ENCODE measurements at places on chromosomes 2 and 18. TPM values are rescaled to one million over a fixed set of nuclear protein-coding genes. Genes with fewer than 3 reads are reported as not detected.

Gene LCT
- not detected for total RNA-seq

Gene MZT2B
- total RNA-seq = 521 TPM

DNA sequence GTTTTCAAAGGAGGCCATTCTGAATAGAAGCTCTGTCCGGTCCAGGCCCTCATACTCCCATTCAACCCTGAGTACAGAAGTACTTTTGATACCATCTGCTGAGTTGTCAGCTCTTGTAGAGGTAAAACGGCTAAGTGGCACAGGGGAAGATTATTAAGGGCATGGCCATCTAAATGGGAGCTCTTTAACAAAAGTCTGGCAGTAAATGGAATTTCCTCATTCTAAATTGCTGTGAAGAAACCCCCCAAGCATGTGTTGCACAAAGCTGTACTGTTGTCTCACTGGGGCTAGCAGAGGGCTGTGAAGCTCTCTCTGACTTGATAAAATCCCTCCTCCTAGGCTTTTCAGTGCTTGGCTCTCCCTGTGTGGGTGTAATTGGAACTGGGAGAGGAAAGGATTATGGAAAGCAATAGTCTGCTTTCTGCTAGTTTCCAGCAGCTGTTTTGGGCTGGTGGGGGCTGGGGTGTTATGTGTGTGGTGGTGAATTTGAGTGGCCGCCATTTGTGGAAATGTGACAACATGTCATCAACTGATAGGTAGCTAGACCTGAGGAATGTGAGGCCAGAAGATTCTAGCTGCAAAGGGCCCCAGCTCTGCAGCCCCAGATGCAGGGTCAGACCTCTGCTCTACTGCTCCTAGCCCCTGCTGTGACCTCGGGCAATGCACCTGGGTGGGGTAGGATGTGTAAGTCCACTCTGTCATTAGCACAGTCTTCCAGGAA lies 65.1 kb downstream of the MAP4K4 start:
- H3K36me3 ChIP-seq = no peaks in the 10 kb centered on the region
- no peaks in the 10 kb centered on the region for H3K27me3 ChIP-seq
- peak overlapping the region; percentile 51 for H3K27ac ChIP-seq
- peaks cover 49% of the 10 kb centered on the region for H3K4me1 ChIP-seq
- DNase-seq = no peak
- no peak overlapping the region for H3K4me3 ChIP-seq

GRCh38 chr18:49980896-49981295 lies 167.6 kb upstream of the ACAA2 start:
- H3K27me3 ChIP-seq = no peaks in the 10 kb centered on the region
- H3K4me3 ChIP-seq = no peak overlapping the region
- H3K4me1 ChIP-seq = no peaks in the 10 kb centered on the region
- H3K27ac ChIP-seq = no peak overlapping the region
- peaks cover 20% of the 10 kb centered on the region for H3K36me3 ChIP-seq

DNA sequence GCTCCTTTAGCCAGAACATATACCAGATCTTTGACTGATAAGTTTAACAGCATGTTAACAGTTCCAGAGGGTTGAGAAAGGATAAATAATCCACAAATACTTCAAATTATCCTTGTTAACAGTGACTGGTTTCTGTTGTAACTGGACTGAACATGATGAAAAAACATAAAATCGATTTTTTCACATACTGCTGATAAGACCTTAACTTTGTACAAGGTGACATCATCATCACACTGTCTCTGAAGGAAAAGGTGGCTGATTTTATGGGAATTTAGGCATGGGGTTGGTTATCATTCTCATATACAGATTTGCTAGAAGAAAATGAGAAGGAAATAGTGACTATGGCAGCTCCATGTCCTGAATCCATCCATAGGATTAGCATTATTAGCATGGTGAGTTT lies 36.1 kb downstream of the OTX1 start:
- H3K4me1 ChIP-seq = no peaks in the 10 kb centered on the region
- H3K4me3 ChIP-seq = no peak overlapping the region
- no peak overlapping the region for H3K27ac ChIP-seq
- no peaks in the 10 kb centered on the region for H3K27me3 ChIP-seq
- no peak for DNase-seq
- H3K36me3 ChIP-seq = no peaks in the 10 kb centered on the region

DNA sequence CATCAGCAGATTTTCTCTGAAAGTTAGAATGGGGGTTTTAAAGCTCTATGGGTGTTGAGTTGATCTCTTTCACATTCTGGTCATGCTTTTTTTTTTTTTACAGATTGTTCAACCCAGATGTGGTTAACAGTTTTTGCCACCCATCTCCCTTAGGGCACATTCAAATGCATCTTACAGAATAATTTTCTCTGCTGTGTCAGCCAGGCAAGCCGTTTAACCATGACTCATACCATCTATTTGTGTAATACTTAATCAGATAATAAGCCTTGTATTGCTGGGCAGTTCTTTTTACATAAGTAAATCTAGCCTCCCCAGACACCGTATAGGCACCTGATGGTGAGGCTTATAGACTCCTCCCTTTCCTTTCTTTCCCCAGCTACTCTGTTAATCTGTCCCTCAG lies 62.0 kb downstream of the TGIF1 start:
- H3K27me3 ChIP-seq = no peaks in the 10 kb centered on the region
- H3K4me1 ChIP-seq = peaks cover 10% of the 10 kb centered on the region
- H3K4me3 ChIP-seq = no peak overlapping the region
- DNase-seq = no peak
- H3K27ac ChIP-seq = no peak overlapping the region
- no peaks in the 10 kb centered on the region for H3K36me3 ChIP-seq

Measured in stomach (tissue), 19 donors.